Activated naive CD8-positive, alpha-beta T cell treated with anti-CD3 and anti-CD28 coated beads, Interleukin-2, amount 10 ng/mL, durations not matched to agents 7 days and 5 days (primary cell): ENCODE measurements at places on chromosomes 16 and 17.

DNA sequence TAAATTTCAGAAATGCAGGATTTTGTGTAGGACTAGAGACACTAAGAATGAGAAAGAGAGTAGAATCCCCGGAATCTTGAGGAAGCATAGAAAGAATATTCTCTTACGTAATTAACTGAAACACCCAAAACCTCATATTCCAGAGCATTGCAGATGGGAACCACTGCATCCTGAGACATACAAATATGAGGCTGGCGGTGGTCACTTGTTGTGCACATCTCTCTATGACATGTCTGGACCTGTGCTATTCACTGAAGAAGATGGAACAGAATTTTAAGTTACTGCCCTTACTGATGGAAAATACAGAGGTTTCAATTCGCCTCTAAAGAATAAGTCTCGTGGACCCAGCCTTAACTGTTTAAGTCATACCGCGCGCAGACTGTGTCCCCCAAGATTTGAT lies 806 bp downstream of the RAD51C start:
- DNase-seq, result no peak

DNA sequence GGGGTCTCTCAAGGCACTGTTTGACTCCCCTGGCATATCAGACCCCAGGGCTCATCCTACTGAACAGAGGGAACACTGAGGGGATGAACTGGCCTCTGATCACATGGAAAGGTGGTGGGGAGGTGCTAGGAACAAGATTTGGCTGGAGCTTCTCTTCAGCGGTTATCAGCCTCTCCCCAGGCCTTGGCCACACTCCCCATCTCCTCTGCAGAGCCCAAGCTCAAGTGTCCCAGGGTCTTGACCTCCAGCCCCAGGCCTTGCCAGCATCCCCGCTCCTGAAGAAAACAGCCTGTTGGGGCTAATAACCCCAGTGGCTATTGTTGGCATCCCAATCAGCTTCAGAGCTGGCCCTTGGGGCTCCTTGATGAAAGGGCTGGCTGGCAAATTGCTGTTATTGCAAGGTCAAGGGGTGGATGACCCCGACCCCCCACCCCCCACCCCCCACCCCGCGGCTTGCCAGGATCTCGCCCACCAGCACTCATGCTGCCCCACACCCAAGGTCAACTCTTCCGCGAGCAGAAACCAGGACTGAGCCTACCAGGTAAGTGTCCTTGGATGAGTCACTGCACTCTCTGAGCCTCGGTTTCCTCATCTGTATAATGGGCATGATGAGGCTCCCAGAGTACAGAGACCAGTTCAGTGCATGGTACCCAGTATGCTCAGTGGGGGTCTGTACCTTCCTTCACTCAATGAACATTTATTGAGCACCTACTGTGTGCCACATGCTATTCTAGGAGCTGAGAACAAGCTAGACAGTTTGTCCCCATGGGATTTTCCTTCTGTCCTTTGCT lies 18.8 kb upstream of the FAM83G start:
- DNase-seq, result no peak

- no peak for DNase-seq
These were observed 1241.8 kb upstream of the GOT2 start for GRCh38 chr16:59975953-59976352.

DNA sequence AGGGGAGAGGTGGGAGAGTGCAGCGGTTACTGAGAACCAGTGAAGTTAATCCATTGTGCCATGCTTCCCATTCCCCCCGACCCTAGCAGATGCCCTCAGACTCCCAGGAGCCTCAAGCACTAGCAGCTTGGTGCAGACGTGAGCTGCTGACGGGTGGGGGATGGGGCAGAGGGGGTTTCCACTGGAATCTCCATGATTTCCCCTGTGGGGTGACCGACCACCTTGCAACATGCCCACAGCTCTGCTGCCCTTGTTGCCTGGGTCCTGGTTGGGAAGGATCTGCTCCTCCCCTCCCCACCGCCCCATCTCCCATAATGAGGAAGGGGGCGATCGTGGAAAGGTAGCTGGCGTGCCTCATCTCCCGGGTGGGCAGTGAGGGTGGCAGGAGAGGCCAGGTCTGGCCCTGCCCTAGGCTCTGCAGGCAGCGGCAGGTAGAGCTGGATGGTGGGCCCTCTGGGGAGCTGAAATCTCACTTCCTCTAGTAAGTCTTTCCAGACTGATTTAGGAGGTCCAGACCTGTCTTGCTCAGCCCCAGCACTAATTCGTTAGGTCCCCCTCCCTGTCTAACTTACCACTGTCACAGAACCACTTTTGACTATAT lies 9.6 kb downstream of the FLOT2 start:
- DNase-seq, result no peak

DNA sequence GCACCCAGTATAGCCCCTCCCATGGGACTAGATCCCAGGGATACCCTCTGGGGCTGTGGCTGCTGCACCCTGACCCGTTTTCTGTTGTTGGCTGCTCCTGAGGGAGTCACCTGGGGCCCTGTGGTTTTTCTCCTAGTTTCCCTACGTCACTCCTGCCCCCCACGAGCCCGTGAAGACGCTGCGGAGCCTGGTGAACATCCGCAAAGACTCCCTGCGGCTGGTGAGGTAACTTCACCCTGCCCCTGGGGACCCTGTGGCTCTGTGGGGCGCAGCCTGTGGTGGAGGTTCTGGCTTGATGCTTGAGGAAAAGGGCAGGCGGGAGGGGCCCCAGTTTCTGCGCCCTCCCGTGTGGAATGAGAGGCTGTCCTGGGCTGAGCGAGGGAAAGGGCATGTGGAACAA lies 27.2 kb downstream of the MGRN1 start:
- DNase-seq, result no peak

DNA sequence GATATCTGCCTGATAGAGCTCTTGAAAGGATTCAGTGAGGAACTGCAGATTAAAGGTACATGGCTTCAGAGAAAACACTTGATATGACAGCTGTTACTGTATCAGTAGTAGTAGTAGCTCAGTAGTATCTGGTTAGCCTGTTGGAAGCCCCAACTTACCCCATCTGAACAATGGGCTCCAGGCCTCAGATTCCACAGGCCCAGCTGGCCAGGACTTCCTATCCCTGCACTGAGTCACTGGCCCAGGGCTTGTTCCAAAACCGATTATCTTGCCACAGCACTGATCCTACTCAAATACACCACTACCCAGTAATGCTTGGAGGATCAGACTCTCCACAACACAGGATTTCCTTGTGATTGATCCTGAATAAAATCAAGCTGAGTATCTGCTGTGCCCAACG lies 32.6 kb downstream of the DCUN1D3 start:
- no peak for DNase-seq

- DNase-seq, result no peak
These were observed 36.2 kb upstream of the RCVRN start for GRCh38 chr17:9941305-9941704.

DNA sequence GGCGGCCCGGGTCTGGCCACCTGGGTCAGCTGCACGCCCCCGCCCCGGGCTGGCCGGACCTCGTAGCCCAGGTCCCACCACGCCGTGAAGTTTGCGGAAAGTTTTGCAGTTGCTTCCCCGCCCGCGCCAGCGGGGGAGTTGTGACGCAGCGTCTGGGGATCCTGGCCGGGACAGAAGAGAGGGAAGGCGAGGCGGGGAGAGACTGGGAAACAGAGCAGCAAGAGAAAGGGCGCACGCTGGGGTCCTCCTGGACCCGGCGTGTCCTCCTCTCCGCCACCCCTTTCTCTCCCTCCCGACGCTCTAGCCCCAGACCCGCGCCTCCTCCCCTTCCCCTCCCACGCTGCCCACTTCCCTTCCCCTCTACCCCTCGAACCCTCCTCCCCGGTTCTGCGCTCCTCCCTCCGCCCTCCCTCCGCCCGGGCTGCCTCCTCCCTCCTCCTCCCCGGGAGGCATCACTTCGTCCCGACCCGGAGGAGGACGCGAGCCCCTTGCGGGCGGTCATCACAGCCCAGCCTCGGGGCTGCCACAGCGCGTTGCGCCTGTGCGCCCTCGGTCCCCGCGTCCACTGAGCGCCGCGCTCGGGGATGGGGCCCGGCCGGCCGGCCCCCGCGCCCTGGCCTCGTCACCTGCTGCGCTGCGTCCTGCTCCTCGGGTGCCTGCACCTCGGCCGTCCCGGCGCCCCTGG lies at the start of gene MRC2:
TSS of gene MRC2 (plus strand) at position 452 of the 685 bp plus-strand sequence. CDS start at position 585, 133 bp downstream.
- peak; percentile 53 for DNase-seq

GRCh38 chr16:9071377-9071776 lies 20.1 kb upstream of the HAPSTR1 start:
- no peak for DNase-seq

GRCh38 chr16:56353054-56353921 lies 72.1 kb downstream of the AMFR start:
- DNase-seq, result peak; percentile 23

GRCh38 chr16:83136419-83136818 lies 509.6 kb downstream of the CDH13 start:
- DNase-seq, result no peak

- no peak for DNase-seq
These were observed 292.0 kb upstream of the CCL2 start for GRCh38 chr17:33962857-33963655.

DNA sequence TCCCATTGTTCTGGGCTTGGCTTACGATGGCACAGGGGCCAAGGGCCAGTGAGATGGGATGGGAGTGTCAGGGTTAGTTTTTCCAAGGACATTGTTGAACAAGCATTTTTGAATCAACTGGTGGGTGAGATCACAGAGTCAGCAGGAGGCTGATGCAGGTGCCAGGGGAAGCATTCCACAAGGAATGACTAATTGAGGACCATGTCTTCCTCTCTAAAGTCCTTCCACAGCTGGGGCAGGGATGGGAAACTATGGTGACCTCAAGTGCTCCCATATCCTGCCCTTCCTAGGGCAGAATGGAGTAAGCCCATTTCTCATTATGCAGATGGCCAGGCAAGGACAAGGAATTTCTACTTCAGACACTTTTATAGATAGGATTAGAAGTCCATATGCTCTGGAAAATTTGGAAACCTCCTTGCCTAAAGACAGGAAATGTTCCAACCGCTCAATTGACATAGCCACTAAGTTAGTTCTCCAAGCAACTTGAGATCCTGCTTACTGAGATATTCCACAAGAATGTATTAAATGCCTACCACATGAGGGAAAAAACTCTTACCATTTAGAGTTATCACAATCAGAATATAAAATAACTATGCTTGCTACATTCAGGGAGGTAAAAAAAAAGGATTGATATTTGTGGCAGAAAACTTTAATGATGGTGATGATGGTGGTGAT lies 21.2 kb upstream of the ENGASE start:
- peak; percentile 4 for DNase-seq

GRCh38 chr17:40694584-40694983 lies 9.0 kb downstream of the KRT24 start:
- no peak for DNase-seq

- DNase-seq, result peak; percentile 53
These were observed 106.3 kb upstream of the HSBP1 start for GRCh38 chr16:83701494-83701893.

GRCh38 chr17:40490289-40490853 lies 11.1 kb downstream of the TNS4 start:
- DNase-seq, result no peak

DNA sequence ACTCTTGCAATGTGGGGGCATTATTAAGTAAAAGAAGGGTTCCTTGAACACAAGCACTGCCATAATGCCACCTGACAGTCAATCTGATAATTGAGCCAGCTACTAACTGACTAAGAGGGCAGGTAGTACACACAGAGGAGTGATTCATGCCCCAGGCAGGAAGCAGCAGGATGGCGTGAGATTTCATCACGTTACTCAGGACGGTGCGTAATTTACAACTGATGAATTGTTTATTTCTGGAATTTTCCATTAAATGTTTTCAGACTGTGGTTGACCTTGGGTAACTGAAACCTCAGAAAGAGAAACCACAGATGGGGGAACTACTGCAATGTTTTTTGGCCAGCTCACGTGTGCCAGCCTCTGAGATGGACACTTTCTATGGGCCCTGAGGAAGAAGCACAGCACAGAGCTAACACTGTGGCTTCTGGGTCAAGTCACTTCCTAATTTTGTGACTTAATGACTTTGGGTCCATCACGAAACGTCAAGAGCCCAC lies 46.7 kb downstream of the C17orf67 start:
- DNase-seq, result no peak

DNA sequence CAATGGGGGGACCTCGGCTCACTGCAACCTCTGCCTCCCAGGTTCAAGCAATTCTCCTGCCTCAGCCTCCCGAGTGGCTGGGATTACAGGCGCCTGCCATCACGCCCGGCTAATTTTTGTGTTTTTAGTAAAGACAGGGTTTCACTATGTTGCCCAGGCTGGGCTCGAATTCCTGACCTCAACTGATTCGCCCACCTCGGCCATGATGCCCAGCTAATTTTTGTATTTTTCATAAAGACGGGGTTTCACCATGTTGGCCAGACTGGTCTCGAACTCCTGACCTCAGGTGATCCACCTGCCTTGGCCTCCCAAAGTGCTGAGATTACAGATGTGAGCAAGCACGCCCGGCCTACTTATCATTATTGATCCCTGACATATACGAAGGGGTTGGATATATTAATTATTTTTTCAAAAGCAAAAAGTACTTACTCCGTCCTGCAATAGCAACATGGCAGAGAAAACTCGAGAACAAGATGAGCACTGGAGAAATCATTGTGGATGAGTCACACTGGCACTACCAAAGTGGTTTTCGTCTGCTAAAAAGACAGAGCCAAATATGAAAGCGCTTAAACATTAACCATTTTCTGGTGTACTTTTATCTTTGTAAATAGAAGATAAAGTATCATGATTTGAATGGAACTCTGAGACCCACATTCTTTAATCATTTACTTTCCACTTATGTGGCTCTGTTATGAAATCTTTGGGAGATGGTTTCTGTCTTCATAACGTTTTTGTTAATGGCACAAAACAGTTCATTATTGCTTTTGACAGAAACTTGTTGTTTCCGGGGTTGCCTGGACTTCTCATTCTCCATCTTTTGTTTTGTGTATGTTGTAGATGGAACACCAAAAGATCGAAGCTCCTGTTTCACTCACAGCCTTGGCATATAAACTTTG lies at the start of gene APOH:
TSS of gene APOH (minus strand) at position 529 of the 896 bp plus-strand sequence. CDS start at position 493, 36 bp downstream.
- no peak for DNase-seq

DNA sequence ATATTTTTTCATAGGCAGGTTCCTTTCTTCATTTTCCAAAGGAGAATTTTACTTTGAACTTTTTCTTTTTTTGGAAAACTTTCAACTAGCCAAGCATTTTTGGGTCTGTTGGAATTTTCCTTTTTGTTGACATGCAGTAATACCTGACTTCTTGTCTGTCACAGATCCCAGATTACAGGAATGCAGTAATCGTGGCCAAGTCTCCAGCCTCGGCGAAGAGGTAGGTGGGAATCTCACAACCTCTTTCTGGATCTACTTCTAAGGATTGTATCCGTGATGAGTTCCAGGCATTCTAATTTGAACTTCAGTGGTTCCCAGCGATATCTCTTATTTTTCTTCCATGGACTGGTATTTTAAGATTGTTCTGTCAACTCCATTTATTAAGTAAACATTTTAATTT lies 31.7 kb downstream of the PRPSAP2 start:
- no peak for DNase-seq

- no peak for DNase-seq
These were observed 5.2 kb downstream of the LITAFD start for GRCh38 chr16:8887431-8887765.

DNA sequence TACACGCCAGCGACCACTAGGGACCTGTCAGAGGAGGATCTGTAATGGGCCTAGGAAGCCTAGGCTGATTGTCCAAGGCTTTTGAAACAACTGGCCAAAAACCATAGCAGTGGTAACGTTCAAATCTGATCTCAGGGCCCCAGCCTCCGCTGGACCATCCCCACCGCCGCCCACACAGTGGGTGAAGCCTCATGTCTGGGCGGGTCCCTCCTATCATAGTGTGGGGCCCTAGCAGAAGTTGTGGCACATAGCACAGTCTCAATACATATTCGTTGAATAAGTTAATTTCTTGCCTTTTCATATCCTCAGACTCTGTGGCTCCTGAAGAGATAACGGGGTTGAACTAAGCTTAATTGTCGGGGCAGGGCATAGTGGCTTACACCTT lies 818 bp downstream of the DPH1 start:
- no peak for DNase-seq

- DNase-seq, result no peak
These were observed 5.3 kb upstream of the DPEP1 start for GRCh38 chr16:89607937-89608740.
